Osteocyte (in vitro differentiated cells): ENCODE measurements at places on chromosomes 7 and 10. TPM values are rescaled to one million over a fixed set of nuclear protein-coding genes. Genes with fewer than 3 reads are reported as not detected.

- peaks cover 4% of the 10 kb centered on the region for H3K4me1 ChIP-seq
- DNase-seq = no peak
- peaks cover 14% of the 10 kb centered on the region for H3K36me3 ChIP-seq
- H3K27me3 ChIP-seq = no peaks in the 10 kb centered on the region
- H3K27ac ChIP-seq = no peak overlapping the region
These were observed 30.1 kb downstream of the BPGM start for GRCh38 chr7:134676743-134677142.

DNA sequence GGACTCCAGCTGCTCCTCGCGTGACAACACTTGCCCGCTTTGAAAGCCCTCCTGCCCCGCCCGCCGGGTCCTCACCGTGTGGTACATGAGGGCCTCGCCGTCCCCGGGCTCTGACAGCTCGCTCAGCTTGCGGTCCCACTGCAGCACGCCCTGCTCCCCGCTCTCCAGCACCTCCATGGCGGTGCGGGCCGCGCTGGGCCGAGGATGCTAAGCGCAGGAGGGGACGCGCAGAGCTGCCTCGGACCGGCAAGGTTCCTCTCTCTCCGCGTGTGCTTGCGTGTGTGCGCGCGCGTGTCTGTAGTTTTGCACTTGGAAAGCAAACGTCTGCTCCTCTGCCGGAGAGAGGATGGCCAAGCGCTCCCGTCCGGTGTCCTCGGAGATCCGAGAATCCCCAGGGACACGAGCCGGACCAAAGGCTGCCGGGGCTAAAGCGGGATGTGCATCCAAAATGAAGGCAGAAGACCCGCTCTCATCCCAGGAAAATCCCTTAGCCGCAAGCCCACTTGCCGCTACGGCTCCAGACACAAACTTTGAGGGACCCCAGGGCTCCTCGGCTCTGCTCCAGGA is at the start of gene CREB3L2:
TSS of gene CREB3L2 (minus strand) at position 558 of the 567 bp plus-strand sequence. CDS start at position 177, 381 bp downstream.
- H3K4me3 ChIP-seq = peak within 1 kb of the TSS; percentile 96
- peak within 1 kb of the TSS; percentile 97 for H3K27ac ChIP-seq
- no peaks in the 10 kb centered on the region for H3K27me3 ChIP-seq
- peaks cover under 1% of the 10 kb centered on the region for H3K36me3 ChIP-seq

Gene ADAM12
- 41.7 and 45.6 TPM in 2 replicates for total RNA-seq

DNA sequence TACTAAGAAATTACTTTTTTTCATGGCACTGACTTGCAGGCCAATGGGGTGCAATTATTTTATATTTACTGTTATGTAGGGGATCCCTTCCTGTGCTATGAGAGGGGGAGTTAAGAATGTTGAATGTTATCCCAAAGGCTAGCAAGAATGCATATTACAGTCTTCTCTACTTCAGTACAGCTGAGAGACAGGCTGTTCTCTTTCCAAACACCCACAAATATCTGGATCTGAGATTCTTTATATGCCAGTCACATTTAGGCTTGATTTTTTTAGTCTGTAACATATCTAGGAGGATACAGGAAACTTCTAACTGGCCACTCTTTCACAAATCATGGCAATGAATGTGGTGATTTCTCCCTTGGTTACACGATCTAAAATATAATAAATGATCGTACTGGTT is 266.4 kb upstream of the FZD8 start:
- H3K4me1 ChIP-seq = peaks cover 39% of the 10 kb centered on the region
- no peak overlapping the region for H3K27ac ChIP-seq
- H3K36me3 ChIP-seq = no peaks in the 10 kb centered on the region

DNA sequence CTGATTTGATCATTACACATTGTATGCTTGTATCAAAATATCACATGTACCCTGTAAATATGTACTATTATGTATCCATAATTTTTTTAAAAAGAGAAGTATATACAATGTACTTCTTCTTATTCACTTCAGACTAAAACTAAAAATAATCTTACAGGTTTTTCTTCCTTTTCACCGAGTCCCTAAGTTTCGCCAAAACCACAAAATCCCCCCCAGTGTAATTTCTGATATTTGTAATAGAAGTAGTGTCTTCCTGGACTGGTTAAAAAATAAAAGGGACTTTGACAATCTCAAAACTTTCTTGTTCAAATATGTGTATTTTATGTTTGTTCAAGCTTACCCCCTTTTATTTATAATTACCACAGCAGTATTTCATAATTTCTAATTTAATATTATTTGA is 23.9 kb downstream of the EPC1 start:
- no peak overlapping the region for H3K27ac ChIP-seq
- DNase-seq = no peak
- H3K36me3 ChIP-seq = peaks cover 2% of the 10 kb centered on the region
- peaks cover 45% of the 10 kb centered on the region for H3K4me1 ChIP-seq
- no peaks in the 10 kb centered on the region for H3K27me3 ChIP-seq

Gene NEUROD6
- not detected in 2 replicates for total RNA-seq

GRCh38 chr7:117675497-117676435 is 195.9 kb downstream of the CFTR start:
- peaks cover 16% of the 10 kb centered on the region for H3K27me3 ChIP-seq
- no peak overlapping the region for H3K27ac ChIP-seq
- H3K4me1 ChIP-seq = no peaks in the 10 kb centered on the region
- DNase-seq = no peak
- H3K36me3 ChIP-seq = no peaks in the 10 kb centered on the region

- H3K36me3 ChIP-seq = no peaks in the 10 kb centered on the region
- H3K4me1 ChIP-seq = no peaks in the 10 kb centered on the region
- peaks cover 5% of the 10 kb centered on the region for H3K27me3 ChIP-seq
- no peak overlapping the region for H3K4me3 ChIP-seq
- DNase-seq = no peak
These were observed 227.3 kb downstream of the PTEN start for GRCh38 chr10:88090568-88091214.
